ENCODE measurements at places on chromosomes 2 and 18. TPM values are rescaled to one million over a fixed set of nuclear protein-coding genes. Genes with fewer than 3 reads are reported as not detected.

The C2orf78 gene
- 0.07 TPM for total RNA-seq

The GALNT5 gene
- total RNA-seq, result not detected

GRCh38 chr18:10330428-10330827, 124.0 kb upstream of the APCDD1 start:
- DNase-seq, result no peak
- H3K36me3 ChIP-seq, result no peaks in the 10 kb centered on the region
- H3K27me3 ChIP-seq, result no peaks in the 10 kb centered on the region
- H3K4me3 ChIP-seq, result no peak overlapping the region
- no peaks in the 10 kb centered on the region for H3K4me1 ChIP-seq

DNA sequence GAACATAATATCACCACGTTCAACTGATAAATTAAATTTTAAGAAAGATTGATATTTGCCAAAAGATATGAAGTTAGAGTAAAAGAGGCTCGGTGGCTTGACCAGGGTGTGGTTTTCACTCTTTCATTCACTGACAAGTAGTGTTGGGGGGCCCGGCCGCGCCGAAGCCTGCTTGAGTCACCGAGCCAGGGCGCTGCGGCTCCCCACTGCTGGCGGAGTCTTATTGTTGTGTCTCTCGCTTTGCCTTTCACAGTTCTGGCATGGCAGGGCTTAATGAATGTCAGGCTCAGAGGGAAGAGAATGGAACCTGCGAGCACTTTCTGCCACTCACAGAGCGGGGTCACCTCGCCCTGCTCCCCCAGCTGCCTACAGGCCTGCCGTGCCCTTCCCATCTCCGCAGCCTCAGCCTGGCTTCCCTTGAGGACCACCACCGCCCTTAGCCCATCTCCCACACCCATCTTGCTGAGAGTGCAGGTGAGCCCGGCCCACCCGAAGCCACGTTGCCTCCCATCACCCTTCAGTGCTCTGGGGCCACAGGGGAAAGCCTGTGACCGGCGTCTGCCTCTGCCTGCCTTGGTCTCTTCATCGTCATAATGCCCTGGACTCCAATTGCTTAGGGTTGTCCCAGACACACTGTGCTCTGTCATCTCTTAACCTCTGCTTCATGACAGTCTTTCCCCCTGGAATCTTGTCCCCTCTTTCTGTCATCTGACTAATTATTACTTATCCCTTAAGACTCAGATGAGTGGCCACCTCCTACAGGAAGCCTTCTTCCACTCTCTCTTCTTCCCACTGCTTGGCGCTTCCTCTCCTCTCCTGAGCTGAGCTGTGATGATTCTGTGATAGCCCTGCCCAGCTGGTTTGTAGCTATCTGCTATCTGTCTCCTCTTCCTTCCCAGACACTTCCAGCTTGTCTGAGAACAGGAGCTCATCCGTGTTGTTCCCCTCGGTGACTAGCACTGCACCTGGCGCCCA, 142.5 kb downstream of the FAM210A start:
- H3K4me3 ChIP-seq, result no peak overlapping the region
- no peaks in the 10 kb centered on the region for H3K4me1 ChIP-seq
- H3K27me3 ChIP-seq, result no peaks in the 10 kb centered on the region
- H3K36me3 ChIP-seq, result no peaks in the 10 kb centered on the region

DNA sequence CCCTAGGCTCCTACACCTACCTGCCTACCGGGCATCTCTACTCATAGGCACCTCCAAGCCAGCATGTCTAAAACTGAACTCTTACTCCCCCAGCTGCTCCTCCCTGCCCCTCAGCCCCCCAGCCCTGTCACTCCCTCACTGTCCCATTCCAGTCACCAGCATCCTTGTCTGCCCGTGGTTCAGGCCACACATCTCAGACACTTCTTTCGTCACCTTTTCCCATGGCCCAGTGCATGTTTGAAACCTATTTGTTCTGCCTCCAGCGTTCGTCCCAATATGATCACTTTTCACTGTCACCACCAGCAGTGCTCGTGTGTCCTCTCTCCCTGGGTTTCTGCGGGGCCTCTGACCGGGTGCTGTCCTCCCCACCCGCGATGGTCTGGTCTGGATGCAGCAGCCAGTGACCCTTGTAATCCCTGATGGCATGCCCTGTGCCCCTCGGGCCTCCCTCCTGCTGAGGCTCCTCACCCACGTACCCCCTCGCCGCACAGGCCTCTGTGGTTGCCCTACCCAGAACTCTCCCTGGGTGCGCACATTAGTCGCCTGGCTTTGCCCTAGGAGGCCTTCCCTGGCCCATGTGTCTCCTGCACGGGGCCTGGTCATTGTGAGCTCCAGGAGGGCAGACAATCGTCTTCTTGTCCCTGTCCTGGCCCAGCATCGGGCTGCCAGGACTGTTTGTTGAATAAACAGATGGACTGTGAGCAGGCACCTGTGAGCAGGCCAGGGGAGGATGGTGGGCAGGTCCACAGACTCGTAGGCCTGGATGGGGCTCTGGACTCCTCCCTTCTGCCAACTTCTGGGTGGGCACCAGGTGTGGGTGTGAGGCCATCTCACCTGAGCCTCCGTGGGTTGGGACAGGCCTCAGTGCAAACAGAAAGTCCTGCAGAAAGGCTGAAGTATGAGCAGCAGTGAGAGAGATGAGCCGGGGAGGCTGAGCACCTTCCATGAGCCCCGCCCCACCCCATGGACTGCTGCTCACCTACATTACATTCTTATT, 15.5 kb downstream of the LDLRAD4 start:
- H3K27me3 ChIP-seq, result no peaks in the 10 kb centered on the region
- no peaks in the 10 kb centered on the region for H3K36me3 ChIP-seq
- no peak overlapping the region for H3K27ac ChIP-seq
- H3K4me1 ChIP-seq, result no peaks in the 10 kb centered on the region
- no peak for DNase-seq
- no peak overlapping the region for H3K4me3 ChIP-seq

- H3K36me3 ChIP-seq, result no peaks in the 10 kb centered on the region
- no peaks in the 10 kb centered on the region for H3K27me3 ChIP-seq
- peaks cover 43% of the 10 kb centered on the region for H3K4me1 ChIP-seq
- DNase-seq, result no peak
- H3K4me3 ChIP-seq, result no peak overlapping the region
These were observed 97.2 kb downstream of the PLEKHM3 start for GRCh38 chr2:207928079-207928478.

DNA sequence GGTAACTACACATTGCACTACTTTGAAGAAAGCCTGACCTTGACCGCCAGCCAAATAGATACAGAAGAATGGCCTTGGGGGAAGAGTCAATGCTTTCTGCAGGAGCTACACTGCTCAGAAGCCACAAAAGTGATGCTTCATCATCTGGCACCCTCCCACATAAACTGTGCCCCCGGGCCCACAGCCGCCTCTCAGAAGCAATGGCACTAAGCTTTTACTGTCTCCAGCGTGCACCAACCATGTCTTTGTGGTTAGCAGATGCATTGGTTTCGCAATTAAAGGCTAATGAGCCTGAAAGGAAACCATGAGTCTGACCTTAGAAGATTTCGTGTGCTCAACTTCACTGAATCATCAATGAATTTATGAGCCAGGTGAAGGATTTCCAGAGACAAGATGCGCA, 209.4 kb upstream of the TRIB2 start:
- H3K36me3 ChIP-seq, result no peaks in the 10 kb centered on the region
- no peak overlapping the region for H3K27ac ChIP-seq
- H3K4me1 ChIP-seq, result no peaks in the 10 kb centered on the region
- no peak for DNase-seq

- no peaks in the 10 kb centered on the region for H3K4me1 ChIP-seq
- no peak overlapping the region for H3K4me3 ChIP-seq
- H3K27me3 ChIP-seq, result no peaks in the 10 kb centered on the region
- H3K27ac ChIP-seq, result no peak overlapping the region
- H3K36me3 ChIP-seq, result no peaks in the 10 kb centered on the region
These were observed 624.3 kb upstream of the FANCL start for GRCh38 chr2:58865436-58865835.

GRCh38 chr18:10482985-10483949, 28.8 kb downstream of the APCDD1 start:
- H3K4me1 ChIP-seq, result no peaks in the 10 kb centered on the region
- H3K27me3 ChIP-seq, result no peaks in the 10 kb centered on the region
- H3K27ac ChIP-seq, result no peak overlapping the region
- no peaks in the 10 kb centered on the region for H3K36me3 ChIP-seq
- no peak for DNase-seq

- no peaks in the 10 kb centered on the region for H3K36me3 ChIP-seq
- no peak overlapping the region for H3K4me3 ChIP-seq
- no peaks in the 10 kb centered on the region for H3K27me3 ChIP-seq
- H3K27ac ChIP-seq, result no peak overlapping the region
- no peaks in the 10 kb centered on the region for H3K4me1 ChIP-seq
- DNase-seq, result no peak
These were observed 19.0 kb downstream of the PLEKHM3 start for GRCh38 chr2:208006337-208006736.

All from right lobe of liver (tissue), 6 donors.